ENCODE measurements at places on chromosomes 16 and 17. TPM values are rescaled to one million over a fixed set of nuclear protein-coding genes. Genes with fewer than 3 reads are reported as not detected.
A peak's percentile ranks its signal among the peaks of the same experiment; 100 is the strongest.

Gene TPSG1
- not detected for total RNA-seq

Gene HOXB8
- total RNA-seq, result not detected

Gene SMIM36
- not detected for total RNA-seq

Gene CDH3
- not detected for total RNA-seq

Gene FOXO3B
- 6.1 TPM for total RNA-seq

Gene FBRS
- total RNA-seq, result 115 TPM

Gene NLRP1
- total RNA-seq, result 35.2 TPM

Gene PERCC1
- 0.48 TPM for total RNA-seq

DNA sequence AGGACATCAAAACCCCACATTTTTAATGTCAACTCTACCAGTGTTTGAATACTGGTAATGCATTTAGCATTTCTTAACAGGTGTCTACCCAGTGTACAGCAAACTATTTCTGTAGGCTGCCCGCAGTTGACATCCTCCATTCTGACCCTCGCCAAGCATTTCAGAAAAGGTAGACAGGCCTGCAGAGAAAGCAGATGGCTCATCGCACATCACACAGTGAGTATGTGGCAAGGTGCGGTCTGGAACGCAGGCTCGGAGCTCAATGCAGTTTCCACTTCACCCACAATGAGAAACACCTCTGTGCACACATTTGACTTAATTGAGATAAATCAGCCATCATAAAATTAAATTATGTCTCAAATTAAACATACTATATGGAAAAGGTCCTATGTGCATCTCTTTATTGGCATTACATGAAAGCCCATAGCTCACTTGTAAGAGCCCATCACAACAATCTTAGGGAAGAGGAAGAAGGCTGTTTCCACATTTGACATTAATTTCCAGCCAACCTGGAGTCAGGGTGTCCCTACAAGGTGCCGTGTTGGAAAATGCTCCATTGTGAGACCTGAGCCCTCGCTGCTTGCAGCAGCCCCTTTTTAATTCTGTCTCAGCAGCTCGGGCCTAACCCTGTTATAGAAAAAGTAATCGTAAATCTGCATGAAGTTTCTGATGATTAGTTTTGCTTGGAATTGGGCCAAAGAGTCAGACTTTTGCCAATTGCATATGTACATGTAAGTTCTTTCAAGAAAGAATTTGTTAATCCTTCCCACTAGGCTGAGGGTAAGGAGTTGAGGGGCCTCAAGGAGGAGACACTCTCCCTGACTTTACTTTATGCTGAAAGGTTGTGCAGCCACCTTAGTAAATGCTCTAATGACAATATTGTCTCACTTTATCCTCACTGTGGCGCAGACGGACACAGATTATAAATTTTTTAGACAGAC, 378.7 kb upstream of the DYNLRB2 start:
- no peaks in the 10 kb centered on the region for H3K4me1 ChIP-seq
- H3K36me3 ChIP-seq, result no peaks in the 10 kb centered on the region
- DNase-seq, result no peak

DNA sequence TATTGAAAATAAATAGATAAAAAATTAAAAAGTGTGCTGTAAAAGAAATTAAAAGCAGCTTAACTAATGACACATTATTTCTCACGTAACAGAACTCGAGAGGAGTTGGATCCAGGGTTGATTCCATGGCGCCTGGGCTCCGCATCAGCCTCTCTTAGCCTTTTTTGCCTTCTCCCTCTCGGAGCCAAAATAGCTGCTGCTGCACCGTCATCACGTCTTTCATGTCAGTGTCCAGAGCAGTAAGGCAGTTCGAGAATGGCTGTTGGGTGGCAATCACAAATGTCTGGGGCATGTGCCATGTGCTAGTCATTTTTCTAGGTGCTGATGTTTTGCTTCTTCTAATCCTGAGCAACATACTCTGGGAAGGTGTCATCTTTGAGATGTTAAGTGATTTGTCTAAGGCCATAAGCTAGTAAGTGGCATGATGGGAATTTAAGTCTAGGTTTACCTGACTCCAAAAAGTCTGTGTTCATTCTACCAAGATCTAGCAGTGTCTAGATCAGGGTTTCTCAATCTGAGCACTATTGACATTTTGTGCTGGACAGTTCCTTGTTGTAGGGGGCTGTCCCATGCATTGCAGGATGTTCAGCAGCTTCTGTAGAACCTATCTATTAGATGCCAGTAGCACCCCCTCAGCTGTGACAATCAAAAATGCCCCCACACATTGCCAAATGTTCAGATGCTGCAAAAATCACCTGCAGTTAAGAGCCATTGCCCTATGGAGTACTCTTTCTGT, 280.4 kb downstream of the HAPSTR1 start:
- no peak for DNase-seq
- H3K27me3 ChIP-seq, result no peaks in the 10 kb centered on the region
- no peak overlapping the region for H3K4me3 ChIP-seq
- no peak overlapping the region for H3K27ac ChIP-seq
- no peaks in the 10 kb centered on the region for H3K36me3 ChIP-seq

DNA sequence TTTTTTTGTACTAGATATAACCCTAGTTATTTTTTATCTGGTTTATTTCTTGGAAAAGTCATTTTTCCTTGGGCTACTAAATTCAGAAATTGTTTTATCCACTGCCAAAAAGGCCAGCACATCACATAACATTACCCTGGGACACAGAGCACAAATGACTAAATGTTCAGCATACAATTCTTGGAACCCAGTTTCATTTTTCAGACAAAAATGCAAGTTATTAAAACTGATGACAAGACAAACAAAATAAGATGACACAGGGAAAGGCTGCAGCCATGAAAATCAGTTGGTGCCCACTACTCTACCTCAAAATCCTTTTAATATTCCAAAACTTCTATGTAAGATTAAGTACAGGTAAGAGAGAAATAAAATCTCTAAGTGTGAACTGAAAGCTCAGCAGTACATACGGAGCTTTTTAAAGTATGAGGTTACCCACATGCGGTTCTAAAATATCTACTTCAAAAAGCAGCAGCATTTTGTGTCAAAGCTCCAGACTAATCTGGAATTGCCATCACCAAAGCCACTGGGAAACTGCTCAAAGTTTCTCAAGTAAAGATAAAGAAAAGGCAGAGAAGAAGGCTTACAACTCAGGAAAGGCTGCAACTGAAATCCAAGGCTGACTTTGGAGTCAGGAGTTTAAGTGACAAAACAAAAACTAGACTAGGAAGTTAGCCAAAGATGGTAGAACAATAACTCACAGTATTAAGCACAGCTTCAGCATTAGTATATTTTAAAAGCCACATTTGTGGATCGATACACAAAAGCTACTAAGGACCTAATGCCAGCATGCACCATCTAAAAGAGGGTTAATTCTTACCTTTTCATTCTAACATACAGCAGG, 41.4 kb downstream of the AP1G1 start:
- H3K36me3 ChIP-seq, result peaks cover 33% of the 10 kb centered on the region
- no peak for DNase-seq
- no peak overlapping the region for H3K4me3 ChIP-seq
- no peaks in the 10 kb centered on the region for H3K27me3 ChIP-seq
- H3K4me1 ChIP-seq, result no peaks in the 10 kb centered on the region

DNA sequence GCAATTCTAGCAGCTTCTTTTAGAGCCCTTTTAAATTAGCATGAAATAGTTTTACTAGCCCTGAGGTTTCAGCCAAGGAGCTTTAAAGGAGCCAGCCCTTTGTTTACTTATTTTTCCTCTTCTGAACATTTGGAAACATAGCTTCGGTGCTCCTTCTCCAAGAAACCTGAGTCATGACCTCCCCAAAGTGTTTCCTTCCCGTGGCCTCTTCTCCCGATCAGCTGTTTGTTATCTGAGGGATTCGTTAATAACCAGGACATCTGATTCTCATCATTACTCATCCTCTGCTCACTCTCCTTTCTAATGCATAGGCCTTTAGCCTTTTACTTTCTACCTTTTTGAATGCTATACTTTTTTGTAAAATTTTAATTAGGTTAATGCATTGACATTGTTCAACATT, 204.5 kb downstream of the WWOX start:
- no peaks in the 10 kb centered on the region for H3K36me3 ChIP-seq
- no peaks in the 10 kb centered on the region for H3K4me1 ChIP-seq
- no peak overlapping the region for H3K4me3 ChIP-seq

- peaks cover 9% of the 10 kb centered on the region for H3K4me1 ChIP-seq
- H3K4me3 ChIP-seq, result no peak overlapping the region
- peaks cover 76% of the 10 kb centered on the region for H3K36me3 ChIP-seq
- peak; percentile 55 for DNase-seq
These were observed 28.3 kb downstream of the TTC19 start for GRCh38 chr17:16027708-16028584.

DNA sequence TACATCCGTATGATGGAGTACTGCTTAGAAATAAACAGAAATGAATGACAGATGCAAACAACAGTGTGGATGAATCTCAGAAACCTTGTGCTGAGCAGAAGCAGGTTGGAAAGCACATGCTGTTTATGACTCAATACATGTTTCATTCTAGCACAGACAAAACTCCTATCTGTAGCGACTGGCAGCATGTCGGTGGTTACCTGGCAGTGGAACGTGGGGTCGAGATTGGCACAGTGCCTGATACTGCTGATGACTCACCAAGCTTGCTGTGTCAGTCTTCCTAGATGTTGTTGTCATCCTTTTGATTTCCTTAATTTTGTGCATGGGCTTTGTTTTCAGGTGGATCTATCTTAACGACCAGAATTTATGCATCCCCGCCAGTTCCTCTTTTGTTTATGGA, 62.1 kb downstream of the GAN start:
- H3K4me3 ChIP-seq, result no peak overlapping the region
- no peaks in the 10 kb centered on the region for H3K4me1 ChIP-seq
- H3K27me3 ChIP-seq, result no peaks in the 10 kb centered on the region
- peaks cover 14% of the 10 kb centered on the region for H3K36me3 ChIP-seq

GRCh38 chr16:2596747-2597559, 59.1 kb downstream of the PDPK1 start:
- no peaks in the 10 kb centered on the region for H3K27me3 ChIP-seq
- H3K36me3 ChIP-seq, result no peaks in the 10 kb centered on the region
- DNase-seq, result no peak
- no peak overlapping the region for H3K4me3 ChIP-seq

DNA sequence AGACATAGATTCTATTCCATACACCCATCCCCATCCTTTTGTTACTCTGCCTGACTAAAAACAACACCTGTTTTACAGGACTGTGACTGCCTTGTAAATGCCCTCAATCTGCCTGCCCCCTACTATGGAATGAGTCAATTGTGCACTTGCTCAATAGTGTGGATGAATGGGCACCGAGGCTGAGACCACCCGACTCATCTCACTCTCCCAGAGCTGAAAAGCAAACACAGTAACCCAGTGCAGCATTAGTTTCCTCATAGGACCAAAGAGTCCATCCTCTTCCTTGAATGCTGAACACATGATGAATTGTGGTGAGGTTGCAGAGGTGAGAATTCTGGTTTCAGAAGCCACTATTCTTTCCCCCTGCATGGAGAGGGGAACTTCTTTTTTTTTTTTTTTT, 233.7 kb downstream of the ZFHX3 start:
- DNase-seq, result no peak
- no peaks in the 10 kb centered on the region for H3K36me3 ChIP-seq
- no peak overlapping the region for H3K4me3 ChIP-seq
- no peaks in the 10 kb centered on the region for H3K4me1 ChIP-seq
- H3K27me3 ChIP-seq, result no peaks in the 10 kb centered on the region

- peaks cover 7% of the 10 kb centered on the region for H3K27me3 ChIP-seq
- H3K4me1 ChIP-seq, result peaks cover 24% of the 10 kb centered on the region
- peak overlapping the region; percentile 15 for H3K4me3 ChIP-seq
- H3K36me3 ChIP-seq, result no peaks in the 10 kb centered on the region
- peak; percentile 13 for DNase-seq
These were observed 424 bp downstream of the YBX2 start for GRCh38 chr17:7293816-7294613.

DNA sequence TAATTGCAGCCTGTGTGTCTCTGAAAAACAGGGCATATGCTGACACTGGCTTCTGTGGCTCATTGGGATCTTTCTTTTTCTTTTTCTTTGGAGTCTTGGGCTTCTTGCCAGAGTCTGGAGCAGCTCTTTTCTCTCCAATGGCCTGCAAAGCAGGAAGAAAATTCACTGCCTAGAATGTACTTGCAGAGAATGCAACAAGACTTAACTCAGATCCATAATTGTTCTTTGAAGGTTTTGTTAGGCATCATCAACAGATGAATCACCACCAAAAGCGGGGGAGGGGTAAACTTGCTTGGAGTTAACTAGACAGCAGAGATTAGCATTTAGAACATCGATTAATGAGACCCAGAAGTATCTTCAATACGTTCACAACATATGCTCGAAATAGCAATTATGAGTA, 100.9 kb downstream of the TOX3 start:
- H3K36me3 ChIP-seq, result no peaks in the 10 kb centered on the region
- DNase-seq, result no peak
- H3K4me1 ChIP-seq, result no peaks in the 10 kb centered on the region
- no peak overlapping the region for H3K4me3 ChIP-seq
- H3K27me3 ChIP-seq, result no peaks in the 10 kb centered on the region
- H3K27ac ChIP-seq, result no peak overlapping the region

DNA sequence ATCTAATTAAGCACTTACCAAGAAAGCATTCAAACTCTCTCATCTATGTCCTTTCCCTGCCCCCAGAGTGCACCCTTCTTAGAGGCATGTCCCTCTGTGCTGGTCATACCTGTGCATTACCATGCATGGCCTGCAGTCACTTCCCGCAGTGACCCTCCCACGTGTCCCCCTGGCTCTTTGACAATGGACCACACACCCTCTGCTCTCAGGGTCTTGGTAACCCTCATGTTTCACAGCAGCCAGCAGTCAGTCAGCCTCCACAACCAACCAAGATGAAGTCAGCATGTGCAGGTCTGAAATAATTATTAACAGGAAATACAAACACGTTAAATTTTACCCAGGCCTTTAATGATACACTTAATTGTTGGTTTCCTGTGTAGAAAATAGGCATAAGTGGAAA, 10.1 kb downstream of the KRT33A start:
- DNase-seq, result no peak
- H3K36me3 ChIP-seq, result no peaks in the 10 kb centered on the region
- H3K4me3 ChIP-seq, result no peak overlapping the region
- peaks cover 70% of the 10 kb centered on the region for H3K4me1 ChIP-seq

GRCh38 chr17:83054518-83055125, 24.8 kb upstream of the METRNL start:
- H3K4me1 ChIP-seq, result peaks cover 22% of the 10 kb centered on the region
- H3K4me3 ChIP-seq, result no peak overlapping the region
- H3K36me3 ChIP-seq, result no peaks in the 10 kb centered on the region
- no peak for DNase-seq
- H3K27ac ChIP-seq, result no peak overlapping the region

- peak overlapping the region; percentile 31 for H3K27ac ChIP-seq
- H3K4me3 ChIP-seq, result no peak overlapping the region
- peaks cover 17% of the 10 kb centered on the region for H3K4me1 ChIP-seq
- no peaks in the 10 kb centered on the region for H3K36me3 ChIP-seq
These were observed 765 bp downstream of the MYO18A start for GRCh38 chr17:29179232-29180033.
